ENCODE measurements at places on chromosomes 6 and 20. TPM values are rescaled to one million over a fixed set of nuclear protein-coding genes. Genes with fewer than 3 reads are reported as not detected.

SIRPB2 gene
- not detected for total RNA-seq

DNA sequence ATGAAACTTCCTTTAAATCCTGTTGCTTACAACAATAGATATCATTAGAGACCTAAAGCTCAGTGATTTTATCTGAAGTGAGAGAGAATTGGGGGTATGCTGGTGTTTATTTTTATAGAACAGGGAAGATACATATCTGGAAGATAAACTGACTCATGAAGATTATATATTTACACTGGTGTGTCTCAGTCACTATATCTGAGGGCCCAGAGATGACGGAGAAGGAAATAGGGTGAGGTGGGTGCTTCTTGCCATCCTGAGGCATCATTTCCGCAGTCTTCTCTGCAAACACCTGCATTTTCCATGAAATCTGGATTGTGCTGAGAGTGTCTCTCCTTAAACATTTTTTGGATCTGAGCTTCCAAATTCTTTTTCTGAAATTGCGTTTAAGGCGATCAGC lies 5.9 kb upstream of the PLCB1 start:
- DNase-seq, result no peak
- peaks cover 4% of the 10 kb centered on the region for H3K27me3 ChIP-seq
- H3K4me1 ChIP-seq, result no peaks in the 10 kb centered on the region
- no peaks in the 10 kb centered on the region for H3K36me3 ChIP-seq

DNA sequence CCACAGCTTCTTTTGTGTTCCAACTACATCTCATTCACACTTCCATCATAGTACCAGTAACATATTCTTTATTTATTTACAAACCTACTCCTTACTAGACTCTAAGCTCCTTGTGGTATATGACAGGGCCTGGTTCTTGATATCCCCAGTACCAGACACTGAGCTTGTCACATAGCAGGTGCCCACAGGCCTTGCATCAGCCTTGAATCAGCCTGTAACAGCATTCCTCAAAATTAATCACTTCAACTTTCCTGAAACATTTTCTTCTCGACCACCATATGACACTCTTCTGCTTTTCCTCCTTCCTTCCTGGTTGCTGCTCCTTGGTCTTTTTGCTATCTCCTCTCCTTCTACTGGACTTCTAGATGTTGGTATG lies 24.7 kb upstream of the SRPK1 start:
- no peak overlapping the region for H3K4me3 ChIP-seq
- no peaks in the 10 kb centered on the region for H3K27me3 ChIP-seq
- DNase-seq, result peak; percentile 52
- no peaks in the 10 kb centered on the region for H3K4me1 ChIP-seq
- H3K27ac ChIP-seq, result no peak overlapping the region
- no peaks in the 10 kb centered on the region for H3K36me3 ChIP-seq

MICB gene
- total RNA-seq, result 4.1 TPM

GRCh38 chr6:122063761-122064160 lies 335.7 kb upstream of the HSF2 start:
- H3K27me3 ChIP-seq, result no peaks in the 10 kb centered on the region
- H3K27ac ChIP-seq, result no peak overlapping the region
- no peak overlapping the region for H3K4me3 ChIP-seq
- DNase-seq, result no peak
- H3K4me1 ChIP-seq, result no peaks in the 10 kb centered on the region

- DNase-seq, result peak; percentile 33
- H3K27ac ChIP-seq, result no peak overlapping the region
- H3K36me3 ChIP-seq, result no peaks in the 10 kb centered on the region
- H3K4me1 ChIP-seq, result peaks cover 5% of the 10 kb centered on the region
- no peaks in the 10 kb centered on the region for H3K27me3 ChIP-seq
Measured at GRCh38 chr6:126631363-126631762, 291.4 kb downstream of the CENPW start.

TSPYL1 gene
- 79.4 TPM for total RNA-seq

DNA sequence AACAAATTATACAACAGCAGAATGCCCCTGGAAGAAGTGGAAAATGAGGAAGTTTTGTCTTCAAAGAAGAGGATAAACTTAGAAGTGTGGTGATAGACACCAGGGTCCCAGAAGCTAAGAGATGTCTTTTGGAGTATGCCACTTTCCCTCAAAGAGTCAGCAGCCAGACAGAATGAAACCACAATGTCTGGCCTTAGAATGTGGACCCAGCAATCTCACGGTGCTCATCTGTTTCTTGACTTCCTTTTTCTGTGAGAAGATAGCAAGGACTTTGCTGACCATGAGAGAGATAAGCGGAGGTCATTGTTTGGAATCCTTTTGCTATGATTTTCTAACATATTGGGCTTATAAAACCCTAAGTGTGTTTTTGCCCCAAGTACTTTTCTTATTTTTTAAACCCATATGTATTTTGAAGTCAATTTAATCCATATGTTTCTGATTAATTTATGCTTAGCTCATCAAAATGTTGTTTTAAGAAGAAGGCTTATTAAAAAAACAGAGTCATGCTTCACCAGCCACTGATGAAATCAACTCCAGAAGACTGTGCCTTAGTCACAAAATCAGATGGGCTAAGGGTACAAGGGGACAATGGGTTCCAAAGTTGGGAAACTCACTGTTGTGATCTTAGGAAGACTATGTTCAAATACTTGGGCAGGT lies 451.2 kb upstream of the JAG1 start:
- H3K27ac ChIP-seq, result no peak overlapping the region
- no peaks in the 10 kb centered on the region for H3K36me3 ChIP-seq
- peak; percentile 11 for DNase-seq
- no peaks in the 10 kb centered on the region for H3K4me1 ChIP-seq
- H3K27me3 ChIP-seq, result peaks cover 4% of the 10 kb centered on the region

- no peaks in the 10 kb centered on the region for H3K36me3 ChIP-seq
- no peak overlapping the region for H3K27ac ChIP-seq
- H3K27me3 ChIP-seq, result no peaks in the 10 kb centered on the region
- peaks cover 35% of the 10 kb centered on the region for H3K4me1 ChIP-seq
- no peak overlapping the region for H3K4me3 ChIP-seq
Measured at GRCh38 chr20:40494248-40494647, 194.8 kb downstream of the MAFB start.

GRCh38 chr20:45833030-45833882 lies at the start of gene SNX21:
Gene SNX21 (plus strand): TSS chr20:45833799. CDS start chr20:45833920, 121 bp downstream.
- H3K36me3 ChIP-seq, result peaks cover 9% of the 10 kb centered on the region
- peak; percentile 96 for DNase-seq
- no peaks in the 10 kb centered on the region for H3K27me3 ChIP-seq
- H3K4me3 ChIP-seq, result peak within 1 kb of the TSS; percentile 92
- peaks cover 32% of the 10 kb centered on the region for H3K4me1 ChIP-seq
- H3K27ac ChIP-seq, result peak within 1 kb of the TSS; percentile 97

DNA sequence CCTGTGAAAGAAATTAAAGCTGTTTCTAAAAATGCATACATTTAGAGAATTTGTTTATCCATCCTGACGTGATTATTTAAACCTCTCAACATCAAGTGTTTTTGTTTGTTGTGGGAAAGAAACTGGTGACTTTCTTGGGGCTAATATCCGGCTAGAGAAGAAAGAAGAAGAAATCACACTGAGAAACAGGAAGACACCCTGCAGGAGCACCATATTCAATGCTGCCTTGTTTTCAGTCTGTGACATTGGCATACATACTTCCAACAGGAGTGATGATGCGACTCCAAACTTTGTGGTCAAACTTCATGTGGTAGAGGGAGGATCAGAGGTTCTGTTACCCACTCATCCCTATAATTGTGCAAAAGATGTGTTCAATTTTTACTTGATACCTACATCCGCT lies 997.6 kb upstream of the CITED2 start:
- no peak overlapping the region for H3K27ac ChIP-seq
- H3K4me1 ChIP-seq, result peaks cover 18% of the 10 kb centered on the region
- no peaks in the 10 kb centered on the region for H3K36me3 ChIP-seq
- no peak overlapping the region for H3K4me3 ChIP-seq

DNA sequence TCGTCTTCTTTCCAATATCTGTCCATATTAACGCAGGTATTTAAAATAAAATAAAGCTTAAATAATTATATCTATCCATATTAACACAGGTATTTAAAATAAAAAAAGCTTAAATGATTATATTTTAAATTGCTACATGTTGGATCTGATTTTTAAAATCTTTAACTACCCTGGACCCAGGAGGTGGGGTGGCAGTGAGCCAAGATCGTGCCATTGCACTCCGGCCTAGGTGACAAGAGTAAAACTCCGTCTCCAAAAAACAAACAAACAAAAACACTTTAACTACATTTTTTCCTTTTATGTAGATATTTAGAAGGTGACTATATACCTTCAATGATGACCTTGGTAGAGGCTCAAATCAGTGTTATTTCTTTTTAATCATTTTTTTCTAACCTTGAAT lies 211.9 kb downstream of the GRIK2 start:
- H3K4me3 ChIP-seq, result no peak overlapping the region
- H3K27ac ChIP-seq, result no peak overlapping the region
- H3K27me3 ChIP-seq, result no peaks in the 10 kb centered on the region
- no peaks in the 10 kb centered on the region for H3K4me1 ChIP-seq

GRCh38 chr6:125377621-125378020 lies 75.9 kb upstream of the HDDC2 start:
- H3K27me3 ChIP-seq, result no peaks in the 10 kb centered on the region
- peaks cover 12% of the 10 kb centered on the region for H3K4me1 ChIP-seq
- no peaks in the 10 kb centered on the region for H3K36me3 ChIP-seq
- peak; percentile 62 for DNase-seq

DNA sequence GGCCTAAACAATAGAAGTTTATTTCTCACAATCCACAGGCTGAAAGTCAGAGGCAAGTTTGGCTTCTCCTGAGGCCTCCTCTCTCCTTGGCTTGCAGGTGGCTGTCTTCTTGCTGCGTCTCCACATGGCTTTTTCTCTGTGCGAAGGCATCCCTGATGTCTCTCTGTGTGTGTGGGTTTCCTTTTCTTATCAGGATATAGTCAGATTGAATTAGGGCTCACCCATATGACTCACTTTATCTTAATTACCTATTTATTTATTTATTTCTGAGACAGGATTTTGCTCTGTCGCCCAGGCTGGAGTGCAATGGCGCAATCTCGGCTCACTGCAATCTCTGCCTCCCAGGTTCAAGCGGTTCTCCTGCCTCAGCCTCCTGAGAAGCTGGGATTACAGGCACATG lies 30.7 kb downstream of the LINC00237 start:
- H3K27me3 ChIP-seq, result no peaks in the 10 kb centered on the region
- H3K36me3 ChIP-seq, result no peaks in the 10 kb centered on the region
- DNase-seq, result no peak
- no peaks in the 10 kb centered on the region for H3K4me1 ChIP-seq
- no peak overlapping the region for H3K27ac ChIP-seq

SMLR1 gene
- total RNA-seq, result not detected

DNA sequence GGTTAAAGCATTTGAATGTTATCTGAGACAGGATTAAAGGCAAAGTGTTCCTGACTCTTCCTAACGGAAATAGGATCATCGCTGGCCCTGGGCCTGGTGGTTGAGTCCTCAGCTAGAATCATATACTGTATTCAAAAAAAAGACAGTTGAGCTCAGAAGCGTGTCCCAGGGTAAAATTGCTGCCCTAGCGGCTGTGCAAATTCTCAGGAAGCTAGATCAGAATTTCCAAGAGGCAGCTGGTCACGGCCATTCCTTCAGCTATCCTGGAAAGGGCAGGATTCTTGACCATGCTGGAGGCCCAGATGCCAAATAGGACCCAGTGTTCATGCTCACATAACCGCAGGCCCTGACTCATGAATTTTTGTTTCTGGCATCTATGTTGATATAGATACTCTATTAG lies 67.4 kb downstream of the STMND1 start:
- H3K4me3 ChIP-seq, result no peak overlapping the region
- H3K36me3 ChIP-seq, result no peaks in the 10 kb centered on the region
- DNase-seq, result peak; percentile 3
- no peaks in the 10 kb centered on the region for H3K27me3 ChIP-seq

DNA sequence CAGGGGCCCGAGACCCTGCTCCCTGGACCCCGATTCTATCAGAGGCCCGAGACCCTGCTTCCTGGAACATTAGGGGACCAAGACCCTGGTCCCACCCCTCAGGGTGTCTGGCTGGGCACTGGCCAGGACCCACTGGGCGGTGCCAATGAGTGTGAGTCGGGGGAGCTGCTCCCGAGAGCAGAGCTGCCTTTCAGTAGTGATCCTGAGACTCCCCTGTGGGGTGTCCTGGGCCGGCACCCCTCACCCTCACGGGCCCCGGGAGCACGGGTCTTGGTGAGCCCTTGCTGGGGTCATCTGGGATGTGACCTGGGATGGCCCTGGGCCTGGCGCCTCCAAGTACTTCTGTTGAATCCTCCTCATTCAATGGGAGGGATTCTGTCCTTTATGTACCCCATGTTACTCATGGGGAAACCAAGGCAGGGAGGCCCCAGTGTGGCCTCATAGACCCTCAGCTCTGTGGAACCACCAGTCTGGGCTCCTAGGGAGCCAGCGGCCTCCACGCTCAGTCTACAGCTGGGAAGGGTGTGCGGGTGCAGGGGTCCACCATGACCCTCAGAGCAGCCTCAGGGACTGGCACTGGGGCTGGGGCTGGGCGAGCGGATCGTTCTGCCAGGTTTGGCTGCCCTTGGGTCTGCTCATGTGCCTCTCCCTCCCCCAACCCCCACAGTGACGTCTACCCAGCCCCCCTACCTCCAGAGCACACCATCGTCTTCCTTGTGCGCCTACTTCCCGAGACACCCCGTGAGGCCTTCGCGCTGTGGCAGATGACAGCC lies 25.6 kb downstream of the COL20A1 start:
- no peak for DNase-seq
- H3K36me3 ChIP-seq, result no peaks in the 10 kb centered on the region
- H3K27me3 ChIP-seq, result peaks cover 11% of the 10 kb centered on the region

GRCh38 chr6:139698526-139699176 lies 324.2 kb upstream of the CITED2 start:
- H3K4me1 ChIP-seq, result peaks cover 14% of the 10 kb centered on the region
- H3K36me3 ChIP-seq, result no peaks in the 10 kb centered on the region
- H3K4me3 ChIP-seq, result no peak overlapping the region

DNA sequence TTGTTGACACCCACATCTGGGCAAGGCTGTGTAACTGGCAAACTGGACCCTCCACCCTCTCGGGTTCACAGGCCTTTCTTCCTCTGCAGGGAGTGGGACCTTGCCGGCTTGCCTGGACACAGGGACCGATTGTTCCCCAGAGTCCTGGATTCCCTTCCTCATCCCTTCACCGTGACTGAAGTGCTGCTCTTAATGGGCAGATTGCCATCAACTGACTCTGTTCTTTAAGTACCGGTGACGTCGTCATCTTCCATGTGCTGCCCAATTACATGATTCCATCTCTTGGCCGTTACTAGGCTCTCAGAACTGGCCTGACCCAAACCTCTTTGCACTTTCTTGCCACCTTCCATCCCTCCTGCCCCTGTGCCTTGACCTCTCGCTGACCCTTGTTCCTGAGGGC lies 85.4 kb downstream of the EYA4 start:
- no peaks in the 10 kb centered on the region for H3K4me1 ChIP-seq
- H3K4me3 ChIP-seq, result no peak overlapping the region
- no peaks in the 10 kb centered on the region for H3K27me3 ChIP-seq
- H3K36me3 ChIP-seq, result no peaks in the 10 kb centered on the region

Measured in GM23248 (cell line).